Naive thymus-derived CD8-positive, alpha-beta T cell (primary cell): ENCODE measurements at places on chromosomes 6 and 20. TPM values are rescaled to one million over a fixed set of nuclear protein-coding genes. Genes with fewer than 3 reads are reported as not detected.

GRCh38 chr6:38176797-38177751 is 357.5 kb downstream of the ZFAND3 start:
- no peak overlapping the region for H3K4me3 ChIP-seq
- peak overlapping the region; percentile 19 for H3K27ac ChIP-seq
- H3K36me3 ChIP-seq = peaks cover 4% of the 10 kb centered on the region
- H3K27me3 ChIP-seq = no peaks in the 10 kb centered on the region

- no peak for DNase-seq
- no peak overlapping the region for H3K27ac ChIP-seq
- no peaks in the 10 kb centered on the region for H3K4me1 ChIP-seq
- peaks cover 19% of the 10 kb centered on the region for H3K27me3 ChIP-seq
- no peaks in the 10 kb centered on the region for H3K36me3 ChIP-seq
Measured at GRCh38 chr6:170137176-170137891, 153.5 kb downstream of the DLL1 start.

DNA sequence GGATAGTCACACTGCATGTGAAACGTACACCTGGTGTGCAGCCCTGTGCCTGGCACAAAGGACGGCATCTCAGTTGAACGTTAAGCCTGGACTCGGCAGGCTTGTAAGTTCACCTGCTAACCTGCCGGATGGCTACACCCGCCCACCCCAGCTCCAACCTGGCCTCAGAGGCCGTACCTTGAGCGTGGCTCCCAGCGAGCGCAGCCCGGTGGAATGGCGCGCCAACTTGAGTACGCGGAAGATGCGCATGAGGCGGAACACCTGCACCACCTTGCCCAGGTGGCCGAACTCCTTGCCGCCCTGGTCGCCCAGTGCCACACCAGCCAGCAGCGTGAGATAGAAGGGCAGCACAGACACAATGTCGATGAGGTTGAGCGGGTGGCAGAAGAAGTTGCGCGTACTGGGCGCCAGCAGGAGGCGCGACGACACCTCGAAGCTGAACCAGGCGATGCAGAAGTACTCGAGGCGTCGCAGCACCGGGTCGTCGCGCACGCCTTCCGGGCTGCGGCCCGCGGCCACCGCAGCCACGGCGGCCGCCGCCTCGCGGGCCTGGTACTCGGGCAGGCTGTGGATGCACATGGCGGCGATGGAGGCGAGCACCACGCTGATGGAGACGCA is 3.3 kb downstream of the KCNS1 start:
- DNase-seq = peak; percentile 37
- peaks cover 26% of the 10 kb centered on the region for H3K4me1 ChIP-seq
- no peaks in the 10 kb centered on the region for H3K36me3 ChIP-seq

DNA sequence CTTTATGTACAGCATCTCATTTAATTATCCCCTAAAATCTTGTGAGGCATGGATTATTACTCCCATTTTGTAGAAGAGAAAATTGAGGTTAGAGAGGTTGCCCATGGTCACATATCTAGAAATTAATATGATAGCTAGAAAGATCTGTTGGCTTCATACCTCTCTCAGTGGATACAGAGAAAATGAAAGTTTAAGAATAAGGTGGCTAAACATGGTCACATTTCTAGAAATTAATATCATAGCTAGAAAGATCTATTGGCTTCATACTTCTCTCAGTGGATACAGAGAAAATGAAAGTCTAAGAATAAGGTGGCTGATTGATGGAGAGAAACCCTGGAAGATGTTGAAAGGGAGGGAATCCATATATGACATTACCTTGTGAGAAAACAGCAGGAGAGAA is 260.7 kb upstream of the MAN1A1 start:
- DNase-seq = no peak
- no peaks in the 10 kb centered on the region for H3K27me3 ChIP-seq
- no peak overlapping the region for H3K4me3 ChIP-seq
- H3K4me1 ChIP-seq = no peaks in the 10 kb centered on the region
- no peaks in the 10 kb centered on the region for H3K36me3 ChIP-seq
- no peak overlapping the region for H3K27ac ChIP-seq

GRCh38 chr6:31920811-31921210 is 6.7 kb upstream of the C2 start:
- no peak for DNase-seq
- H3K36me3 ChIP-seq = no peaks in the 10 kb centered on the region
- H3K4me1 ChIP-seq = no peaks in the 10 kb centered on the region
- no peak overlapping the region for H3K27ac ChIP-seq
- no peak overlapping the region for H3K4me3 ChIP-seq

The ADTRP gene
- total RNA-seq = 7.4 TPM
